NCI-H187 treated with DMSO at 0.1 percent for 48 hours (cell line): ENCODE measurements at places on chromosomes 6 and 20.

GRCh38 chr6:134651519-134651918, 298.4 kb downstream of the ALDH8A1 start:
- no peak for DNase-seq

- DNase-seq, result no peak
Observed at GRCh38 chr6:135305684-135306083, 124.6 kb downstream of the MYB start.

- no peak for DNase-seq
Observed at GRCh38 chr20:38108986-38109541, 56.0 kb downstream of the TGM2 start.

- DNase-seq, result no peak
Observed at GRCh38 chr6:138486249-138487101, 12.8 kb downstream of the NHSL1 start.

DNA sequence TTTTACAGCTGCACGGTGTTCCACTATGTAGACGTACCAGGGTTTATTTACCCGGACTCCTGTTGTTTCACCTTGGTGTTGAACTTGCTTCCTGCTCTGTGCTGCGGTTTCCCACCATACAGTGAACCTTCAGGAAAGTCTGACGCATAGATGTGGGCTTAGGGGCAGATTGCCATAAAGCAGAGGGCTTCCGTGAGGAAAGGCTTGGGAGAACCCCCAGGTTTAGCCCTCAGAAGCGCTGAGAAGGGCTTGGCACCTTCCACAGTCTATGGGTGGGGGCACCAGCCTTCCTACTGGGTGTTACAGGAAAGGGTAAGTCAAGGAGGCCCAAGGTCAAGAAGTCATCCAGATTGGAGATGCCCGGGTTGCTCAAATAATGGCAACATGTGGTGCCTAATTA, 19.2 kb upstream of the MRPS18A start:
- DNase-seq, result no peak

GRCh38 chr6:37010402-37010892, 5.0 kb downstream of the FGD2 start:
- DNase-seq, result no peak

DNA sequence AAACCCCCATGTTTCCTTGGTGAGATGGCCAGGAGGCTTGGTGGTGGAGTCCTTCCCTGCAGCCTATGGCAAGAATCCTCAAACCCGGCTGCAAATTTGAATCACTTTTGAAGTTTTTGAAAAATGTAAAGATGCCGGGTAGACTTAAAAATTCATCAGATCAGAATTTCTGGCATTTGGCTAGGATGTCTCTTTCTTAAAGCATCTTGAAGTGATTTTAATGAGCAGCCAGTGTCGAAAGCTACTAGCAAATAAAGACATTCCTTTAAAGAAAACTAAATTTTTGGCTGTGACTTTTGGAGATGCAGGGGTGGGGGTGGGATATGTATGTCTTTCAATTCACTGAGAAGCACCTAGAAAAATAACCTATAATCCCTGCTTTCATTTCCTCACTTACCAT, 25.6 kb upstream of the NOX3 start:
- no peak for DNase-seq

DNA sequence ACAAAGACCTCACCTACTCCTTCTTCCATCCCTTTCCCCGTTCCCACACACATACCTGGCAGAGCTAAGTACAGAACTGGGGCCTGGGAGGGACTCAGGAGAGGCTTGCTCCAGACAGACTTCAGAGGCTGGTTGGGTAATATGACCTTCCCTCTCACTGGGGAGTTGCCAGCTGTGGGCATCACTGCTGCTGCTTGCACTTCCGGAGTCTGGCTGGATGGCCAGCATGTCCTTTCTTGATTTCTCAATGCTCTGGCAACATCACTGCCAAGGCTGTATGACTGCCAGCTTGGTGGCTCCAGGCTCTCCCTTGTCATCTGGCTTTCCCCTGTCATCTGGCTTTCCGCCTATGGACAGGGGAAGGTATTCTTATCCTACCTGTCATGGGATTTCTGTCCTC, 47.8 kb downstream of the CDH22 start:
- no peak for DNase-seq

- no peak for DNase-seq
Observed at GRCh38 chr20:6604179-6604578, 163.3 kb upstream of the BMP2 start.

DNA sequence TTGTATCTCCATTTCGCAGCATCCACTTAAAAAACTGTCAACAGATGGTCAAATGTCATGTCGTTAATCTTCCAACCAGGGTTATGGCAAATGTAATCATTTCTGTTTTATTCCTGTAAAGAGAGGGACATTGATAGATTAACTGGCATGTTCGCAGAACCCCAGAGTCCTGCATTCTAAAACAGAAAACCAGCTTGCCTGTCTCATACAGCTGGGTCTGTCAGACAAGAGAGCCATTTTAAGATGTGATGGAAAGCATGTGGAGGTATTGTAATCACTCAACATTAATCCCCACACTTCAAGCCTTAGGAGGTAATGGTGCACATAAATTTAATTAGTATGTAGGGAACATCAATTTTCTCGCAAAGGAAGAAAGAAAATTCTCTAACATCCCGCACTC, 4.4 kb downstream of the SMLR1 start:
- DNase-seq, result no peak

DNA sequence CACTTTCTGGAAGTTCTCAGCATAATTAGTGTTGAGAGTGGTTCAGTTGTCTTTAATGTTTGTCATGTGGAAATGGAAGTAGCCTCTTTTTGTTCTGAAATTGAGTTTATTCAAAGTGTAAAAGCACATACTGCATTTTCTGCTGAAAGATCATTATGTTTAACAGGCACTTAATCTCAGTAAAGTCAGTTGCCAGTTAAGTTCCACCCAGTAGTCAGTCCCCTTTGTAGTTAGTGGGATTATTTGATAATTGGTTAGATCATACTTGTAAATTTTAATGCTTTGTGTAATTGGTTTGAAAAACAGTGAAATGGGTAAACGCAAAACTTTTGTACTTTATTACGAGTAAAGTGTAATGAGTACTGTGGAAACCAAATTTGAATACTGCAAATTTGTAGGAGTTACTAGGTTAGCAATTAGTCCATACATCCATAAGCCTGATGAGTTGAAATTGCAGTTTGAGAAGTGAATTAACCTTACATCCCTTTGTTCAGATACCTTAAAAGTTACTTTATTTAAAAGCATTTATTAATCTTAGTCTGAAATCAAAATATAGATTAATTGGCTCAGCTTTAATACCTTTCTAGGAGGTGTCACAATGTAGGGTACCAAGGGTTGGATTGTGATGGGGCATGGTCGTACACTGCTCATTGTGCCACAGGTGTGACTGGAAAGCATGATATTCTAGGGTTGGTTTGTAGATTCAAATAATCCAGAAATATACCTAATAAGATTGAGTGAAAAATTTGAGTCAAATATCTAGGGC, 4.4 kb downstream of the SRSF6 start:
- no peak for DNase-seq

DNA sequence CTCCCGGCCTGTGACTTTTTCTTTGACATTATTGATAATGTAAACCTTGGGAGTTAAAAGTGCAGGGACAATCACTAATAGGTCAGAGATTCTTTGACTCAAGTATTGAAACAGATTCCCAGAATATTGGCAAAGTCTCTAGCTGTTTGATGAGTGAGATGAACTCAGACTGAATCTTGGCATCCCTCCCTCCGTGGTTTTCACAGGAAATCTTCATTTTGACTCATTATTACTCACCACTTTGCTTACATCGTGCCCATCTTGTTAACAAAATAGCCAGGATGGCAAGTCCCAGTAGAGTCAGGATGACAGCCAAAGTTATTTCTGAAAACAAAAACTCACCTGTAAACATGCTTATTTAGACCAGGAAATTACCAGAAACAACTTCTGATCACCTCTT, 2.0 kb downstream of the TSBP1 start:
- DNase-seq, result no peak

- no peak for DNase-seq
Observed at GRCh38 chr6:137208279-137208678, 10.9 kb downstream of the IFNGR1 start.

DNA sequence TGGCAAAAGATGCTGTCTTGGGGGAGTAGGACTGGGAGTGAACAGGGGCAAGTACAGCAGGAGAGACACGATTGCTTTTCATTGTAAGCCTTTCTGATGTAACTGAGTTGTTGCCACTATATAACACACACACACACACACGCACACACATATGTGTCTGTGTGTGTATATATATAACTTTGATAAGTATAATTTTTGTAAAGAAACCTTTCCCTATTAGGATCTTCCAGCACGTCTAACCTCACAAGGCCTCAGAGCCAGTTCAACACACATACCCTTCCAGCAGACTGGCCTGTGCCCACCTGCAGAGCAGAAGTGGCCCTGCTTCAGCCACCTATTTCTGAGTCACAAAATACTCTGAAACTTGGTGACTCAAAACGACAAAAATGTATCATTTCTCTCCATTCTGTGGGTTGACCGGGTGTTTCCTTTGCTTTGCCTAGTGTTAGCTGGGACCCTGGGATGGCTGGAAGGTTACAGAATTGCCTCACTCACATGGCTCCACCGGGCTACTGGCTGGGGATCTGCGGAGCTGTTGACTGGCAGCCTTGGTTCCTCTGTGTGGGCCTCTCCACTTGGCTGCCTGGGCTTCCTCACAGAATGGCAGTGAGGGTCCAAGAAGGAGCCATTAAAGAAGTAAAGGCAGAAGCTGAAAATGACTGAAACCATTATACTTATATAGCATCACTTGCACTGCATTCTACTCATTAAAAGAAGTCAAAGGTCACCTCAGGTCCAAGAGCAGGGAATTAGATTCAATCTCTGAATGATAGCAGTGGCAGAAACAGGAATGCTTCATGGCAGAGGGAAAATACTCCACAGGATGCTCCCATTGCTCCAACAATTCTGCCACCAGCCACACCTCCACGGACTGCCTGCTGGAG, 126.4 kb downstream of the BANF2 start:
- no peak for DNase-seq

GRCh38 chr6:93417421-93418013, 1.8 kb downstream of the EPHA7 start:
- DNase-seq, result no peak

DNA sequence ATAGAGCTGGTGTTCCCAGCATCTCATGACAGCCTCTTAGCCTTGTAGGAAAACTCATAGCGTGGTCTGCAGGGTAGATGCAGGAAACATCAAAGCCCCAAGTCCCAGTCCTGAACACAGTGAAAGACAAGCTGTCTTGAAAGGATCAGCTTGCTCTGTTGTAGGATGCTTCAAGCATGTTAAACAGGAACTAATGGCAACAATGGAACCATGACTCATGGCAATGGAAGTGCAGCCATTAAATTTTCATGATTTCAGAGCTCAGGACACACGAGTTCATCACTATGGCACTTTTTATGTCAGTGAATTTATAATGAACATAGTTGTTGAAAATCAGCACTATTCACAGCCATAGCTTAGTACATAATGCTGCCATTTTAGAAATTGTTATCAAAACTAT, 367.7 kb downstream of the KIF16B start:
- no peak for DNase-seq

DNA sequence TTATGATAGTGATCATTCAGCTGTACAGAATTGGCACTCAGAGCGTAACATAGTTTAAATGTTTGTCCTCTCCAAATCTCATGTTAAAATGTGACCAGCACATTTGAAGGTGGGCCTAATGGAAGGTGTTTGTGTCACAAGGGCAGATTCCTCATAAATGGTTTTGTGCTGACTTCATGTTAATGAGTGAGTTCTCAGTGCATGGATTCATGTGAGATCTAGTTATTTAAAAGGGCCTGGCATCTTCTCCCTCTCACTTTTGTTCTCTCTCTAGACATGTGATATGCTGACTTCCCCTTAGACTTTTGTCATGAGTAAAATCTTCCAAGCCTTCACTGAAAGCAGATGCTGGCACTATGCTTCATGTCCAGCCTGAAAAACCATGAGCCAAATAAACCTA, 452.4 kb upstream of the PTCHD4 start:
- DNase-seq, result no peak

DNA sequence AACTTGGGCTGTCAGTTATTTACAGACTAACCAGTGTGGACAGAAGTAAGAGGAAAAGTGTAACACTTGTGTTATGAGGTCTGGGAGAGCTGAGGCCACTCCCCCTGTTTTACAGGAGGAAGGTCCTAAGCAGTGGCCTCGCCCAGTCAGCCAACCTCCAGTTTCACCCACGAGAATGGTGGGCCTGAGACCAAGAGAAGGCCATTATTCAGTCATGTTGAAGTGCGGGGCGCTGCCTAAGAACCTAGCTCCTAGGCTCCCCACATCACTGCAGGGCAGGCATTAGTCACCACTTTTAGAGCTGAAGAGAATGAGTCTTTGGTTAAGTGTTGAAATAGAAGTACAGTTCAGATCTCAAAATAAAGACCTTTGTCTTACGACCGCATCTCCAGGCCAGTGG, 27.9 kb downstream of the CDYL start:
- no peak for DNase-seq

GRCh38 chr20:62704341-62704948, 4.2 kb upstream of the NTSR1 start:
- DNase-seq, result peak; percentile 75

GRCh38 chr6:170288091-170288631, 2.7 kb downstream of the DLL1 start:
- no peak for DNase-seq

GRCh38 chr6:7127680-7128079, 19.9 kb downstream of the RREB1 start:
- no peak for DNase-seq

GRCh38 chr6:6920114-6920986, 187.4 kb upstream of the RREB1 start:
- DNase-seq, result no peak

GRCh38 chr6:39439342-39440038, 117.0 kb upstream of the KCNK16 start:
- no peak for DNase-seq

- no peak for DNase-seq
Observed at GRCh38 chr20:9110365-9110764, 41.5 kb downstream of the PLCB4 start.

DNA sequence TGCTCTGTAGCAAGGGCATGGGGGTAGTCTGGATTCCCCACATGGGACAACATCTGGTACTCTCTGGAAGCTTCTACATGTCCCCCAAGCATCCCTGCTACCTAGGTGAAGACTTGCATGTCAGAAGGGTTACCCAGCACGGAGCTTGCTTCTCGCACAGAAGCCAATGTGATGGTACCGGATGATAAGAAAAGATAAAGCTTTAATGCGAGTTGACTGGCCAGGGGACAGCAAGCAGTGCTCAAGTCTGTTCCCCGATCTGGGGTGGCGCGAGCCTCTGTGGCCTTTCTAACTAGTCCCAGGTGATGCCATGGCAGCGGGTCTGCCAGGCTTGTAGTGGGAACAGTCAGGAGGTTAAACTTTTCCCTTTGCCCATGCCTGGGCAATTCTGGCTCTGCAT, 70.0 kb upstream of the TIAM2 start:
- no peak for DNase-seq

GRCh38 chr6:129353067-129353466, 356.9 kb downstream of the ARHGAP18 start:
- DNase-seq, result no peak

GRCh38 chr20:54773643-54774000, 298.2 kb downstream of the DOK5 start:
- DNase-seq, result no peak

- DNase-seq, result no peak
Observed at GRCh38 chr6:130848945-130849344, 21.7 kb downstream of the SMLR1 start.
